Stimulated activated CD8-positive, alpha-beta memory T cell treated with anti-CD3 and anti-CD28 coated beads, Interleukin-4, amount 100 ng/mL, for 1 hour (primary cell): ENCODE measurements at places on chromosomes 5 and 9.

- DNase-seq: no peak
Observed at GRCh38 chr9:129880654-129881546, 45.6 kb downstream of the USP20 start.

GRCh38 chr9:84330246-84330645 is 10.3 kb downstream of the SLC28A3 start:
- no peak for DNase-seq

DNA sequence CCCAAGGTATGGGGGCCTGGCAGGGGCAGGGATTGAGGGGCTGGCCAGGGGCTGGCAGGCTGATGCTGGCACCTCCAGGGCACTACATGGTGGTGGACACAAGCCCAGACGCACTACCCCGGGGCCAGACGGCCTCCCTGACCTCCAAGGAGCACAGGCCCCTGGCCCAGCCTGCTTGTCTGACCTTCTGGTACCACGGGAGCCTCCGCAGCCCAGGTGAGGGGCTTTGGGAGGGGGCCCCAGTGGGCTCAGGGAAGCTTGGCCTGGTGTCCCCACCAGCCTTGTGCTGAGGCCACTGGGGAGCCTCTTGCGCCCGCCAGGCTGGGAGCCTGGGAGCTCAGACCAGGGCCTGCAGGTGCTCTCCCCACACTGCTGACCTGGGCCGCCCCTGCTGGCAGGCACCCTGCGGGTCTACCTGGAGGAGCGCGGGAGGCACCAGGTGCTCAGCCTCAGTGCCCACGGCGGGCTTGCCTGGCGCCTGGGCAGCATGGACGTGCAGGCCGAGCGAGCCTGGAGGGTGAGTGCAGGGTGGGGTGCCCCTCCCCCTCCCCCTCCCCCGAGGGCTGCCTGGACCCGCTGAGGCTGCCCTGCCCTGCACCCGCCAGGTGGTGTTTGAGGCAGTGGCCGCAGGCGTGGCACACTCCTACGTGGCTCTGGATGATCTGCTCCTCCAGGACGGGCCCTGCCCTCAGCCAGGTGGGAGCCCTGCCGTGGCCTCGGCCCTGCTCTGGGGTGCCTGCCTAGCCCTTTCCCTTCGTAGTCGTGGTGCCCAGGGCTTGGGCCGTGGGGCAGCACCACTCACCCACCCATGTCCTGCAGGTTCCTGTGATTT is 5.7 kb downstream of the MAMDC4 start:
- DNase-seq: no peak

- no peak for DNase-seq
Observed at GRCh38 chr5:158942217-158942616, 157.5 kb downstream of the EBF1 start.

- no peak for DNase-seq
Observed at GRCh38 chr5:2158109-2158508, 275.4 kb upstream of the IRX4 start.

DNA sequence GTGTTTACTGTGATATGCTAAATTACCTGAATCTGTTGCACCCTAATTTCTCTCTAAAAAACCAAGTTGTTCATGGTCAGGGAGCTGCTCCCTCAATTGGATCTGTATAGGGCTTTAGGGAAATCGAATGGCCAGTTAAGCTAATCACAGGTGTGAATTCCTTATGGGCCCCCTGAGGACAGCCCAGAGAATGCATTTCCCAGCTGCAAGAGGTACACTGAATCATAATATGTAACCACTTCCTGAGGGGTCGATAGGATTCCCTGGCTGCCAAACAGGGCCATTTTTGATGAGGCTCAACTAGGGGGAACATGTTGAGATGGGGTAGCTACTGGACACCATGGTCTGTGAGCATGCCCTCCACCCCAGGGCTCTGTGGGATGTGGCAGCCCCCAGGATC is 478.6 kb downstream of the CCDC171 start:
- DNase-seq: no peak

DNA sequence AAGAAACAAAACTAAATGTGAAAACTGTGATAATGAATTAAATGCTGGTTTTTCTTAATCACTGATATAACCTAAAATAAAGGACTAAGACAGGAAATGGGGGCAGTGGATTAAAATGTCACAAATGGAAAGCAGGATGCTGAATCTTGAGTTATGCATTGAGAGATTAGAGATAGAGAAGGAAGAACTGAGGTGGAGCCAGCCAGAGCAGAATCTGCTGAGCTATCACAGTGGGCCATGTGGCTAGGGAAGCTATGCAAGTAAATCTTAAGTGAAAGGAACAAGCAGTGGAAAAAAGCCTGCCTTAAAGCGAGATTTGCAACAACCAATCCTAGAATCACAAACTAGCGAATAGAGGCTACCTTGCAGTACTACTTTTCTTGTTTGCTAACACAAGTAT is 188.5 kb upstream of the RASA1 start:
- DNase-seq: no peak

GRCh38 chr9:109264877-109265587 is 55.8 kb downstream of the EPB41L4B start:
- no peak for DNase-seq

GRCh38 chr9:92308893-92309292 is 15.4 kb upstream of the IARS1 start:
- no peak for DNase-seq

GRCh38 chr5:93583439-93583767 is 381 bp downstream of the NR2F1 start:
- no peak for DNase-seq

DNA sequence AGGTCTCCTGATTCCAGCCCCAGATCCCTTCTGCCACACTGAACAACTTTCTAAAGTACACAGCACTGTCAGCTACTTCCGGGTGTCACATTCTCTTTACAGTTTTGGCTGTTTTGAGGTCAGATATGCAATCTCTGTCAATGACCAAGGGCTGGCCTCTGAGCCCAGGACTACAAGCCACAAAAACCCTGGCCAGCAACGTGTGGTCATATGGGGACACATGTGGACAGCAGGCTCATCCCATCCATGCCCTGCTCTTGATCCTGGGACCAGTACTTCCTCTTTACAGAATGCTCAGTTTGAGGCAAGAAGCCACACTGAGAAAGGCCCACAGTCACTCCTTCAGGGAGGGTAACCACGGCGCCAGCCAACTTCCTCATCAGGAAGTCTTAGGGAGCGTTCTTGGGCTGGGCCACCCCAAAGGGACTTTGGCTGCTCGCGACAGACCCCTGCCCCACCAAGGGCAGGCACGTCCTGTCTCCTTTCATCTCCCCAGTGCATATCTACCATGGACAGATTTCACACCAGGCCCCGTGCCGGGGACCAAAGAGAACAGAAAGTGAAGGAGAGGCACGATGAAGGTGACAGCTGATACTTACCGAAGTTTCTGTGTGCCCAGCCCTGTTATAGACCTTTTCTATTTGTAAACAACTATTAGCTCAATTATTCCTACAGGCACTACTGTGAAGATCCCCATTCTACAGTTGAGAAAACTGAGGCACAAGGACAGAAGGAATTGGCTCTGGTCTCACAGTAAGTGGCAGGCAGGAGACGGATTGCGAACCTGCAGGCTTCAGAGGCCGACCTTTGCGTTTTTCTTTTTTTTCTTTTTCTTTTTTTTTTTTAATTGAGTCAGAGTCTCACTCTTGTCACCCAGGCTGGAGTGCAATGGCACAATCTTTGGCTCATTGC is 37.3 kb downstream of the STK10 start:
- DNase-seq: no peak

- DNase-seq: no peak
Observed at GRCh38 chr9:97759581-97760288, 62.6 kb upstream of the XPA start.

DNA sequence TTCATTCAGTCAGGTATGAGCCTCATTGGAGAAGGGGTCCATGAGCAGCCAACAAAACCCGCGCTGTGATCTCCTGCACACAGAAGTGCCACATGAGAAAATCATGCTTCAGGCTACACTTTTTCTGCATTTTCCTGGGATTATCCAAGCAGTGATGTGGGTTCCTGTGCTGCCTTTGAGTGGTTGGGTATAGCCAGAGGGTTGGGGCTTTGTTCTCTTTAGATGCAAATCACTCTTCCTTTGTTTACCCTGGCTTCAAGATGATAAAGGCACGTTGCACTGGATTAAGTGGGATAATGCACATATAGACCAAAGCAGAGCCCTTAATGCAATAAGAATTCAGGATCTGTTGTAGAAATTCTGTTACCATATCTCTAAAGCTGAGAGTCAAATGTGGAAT is 18.7 kb downstream of the ECM2 start:
- no peak for DNase-seq

- DNase-seq: no peak
Observed at GRCh38 chr5:158464383-158464782, 605.4 kb upstream of the CLINT1 start.

DNA sequence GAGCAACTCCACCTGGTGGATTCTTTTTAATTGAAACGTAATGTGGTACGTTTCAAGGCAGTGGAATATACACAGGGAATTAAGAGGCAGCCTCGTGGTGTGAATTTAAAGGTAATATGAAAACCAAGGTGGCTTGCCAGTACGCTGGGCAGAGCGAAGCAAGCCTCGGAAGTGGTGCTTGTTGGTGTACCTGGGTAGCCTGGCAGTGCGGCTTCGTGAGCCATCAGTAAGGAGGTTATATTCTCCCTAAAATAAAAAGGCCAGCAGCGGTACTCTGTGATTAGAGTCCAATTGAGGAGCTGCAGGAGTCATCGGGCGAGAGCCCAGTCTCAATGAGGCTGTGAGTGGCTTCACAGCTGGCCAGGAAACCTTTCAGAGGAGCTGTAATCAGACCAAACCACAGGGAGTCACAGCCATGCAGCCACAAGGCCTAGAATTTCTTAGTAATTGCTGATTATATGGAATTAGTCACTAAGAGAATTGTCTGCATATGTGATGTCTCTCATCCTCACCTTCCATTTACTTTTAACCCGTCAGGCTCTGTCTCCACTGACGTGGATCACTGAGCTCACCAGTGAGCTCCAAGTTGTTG is 57.7 kb downstream of the DCP2 start:
- no peak for DNase-seq

DNA sequence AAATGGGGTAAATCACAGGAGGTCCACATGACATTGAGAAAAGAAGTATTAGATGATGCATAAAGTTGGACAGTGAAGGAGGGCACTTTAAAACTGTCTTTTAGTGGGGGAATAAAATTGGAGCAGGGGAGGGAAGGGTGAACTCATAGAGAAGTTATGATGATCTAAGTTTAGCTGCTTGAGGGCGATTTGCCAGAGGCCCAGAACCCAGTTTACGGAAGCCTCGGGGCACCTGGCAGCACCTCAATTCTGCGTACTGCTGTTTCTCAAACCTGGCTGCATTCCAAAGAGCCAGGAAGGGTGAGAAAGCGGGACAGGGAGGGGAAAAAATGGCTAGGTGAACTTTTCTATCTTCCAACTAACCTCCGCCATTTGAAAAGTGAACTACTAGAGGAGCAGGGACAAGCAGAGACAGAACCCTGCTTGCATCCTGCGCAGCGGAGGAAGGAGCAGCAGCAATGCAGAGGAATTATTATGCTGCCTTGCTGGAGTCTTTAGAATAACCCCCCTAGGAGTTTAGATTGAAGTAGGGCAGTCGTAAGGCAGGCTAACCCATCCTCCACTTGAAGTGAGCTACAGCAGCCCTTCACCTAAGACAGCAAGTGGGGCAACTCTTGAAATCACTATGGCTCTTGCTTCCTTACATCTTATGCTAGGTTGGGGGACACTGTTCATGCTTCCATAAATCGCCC is 316.8 kb downstream of the BRINP1 start:
- DNase-seq: no peak

DNA sequence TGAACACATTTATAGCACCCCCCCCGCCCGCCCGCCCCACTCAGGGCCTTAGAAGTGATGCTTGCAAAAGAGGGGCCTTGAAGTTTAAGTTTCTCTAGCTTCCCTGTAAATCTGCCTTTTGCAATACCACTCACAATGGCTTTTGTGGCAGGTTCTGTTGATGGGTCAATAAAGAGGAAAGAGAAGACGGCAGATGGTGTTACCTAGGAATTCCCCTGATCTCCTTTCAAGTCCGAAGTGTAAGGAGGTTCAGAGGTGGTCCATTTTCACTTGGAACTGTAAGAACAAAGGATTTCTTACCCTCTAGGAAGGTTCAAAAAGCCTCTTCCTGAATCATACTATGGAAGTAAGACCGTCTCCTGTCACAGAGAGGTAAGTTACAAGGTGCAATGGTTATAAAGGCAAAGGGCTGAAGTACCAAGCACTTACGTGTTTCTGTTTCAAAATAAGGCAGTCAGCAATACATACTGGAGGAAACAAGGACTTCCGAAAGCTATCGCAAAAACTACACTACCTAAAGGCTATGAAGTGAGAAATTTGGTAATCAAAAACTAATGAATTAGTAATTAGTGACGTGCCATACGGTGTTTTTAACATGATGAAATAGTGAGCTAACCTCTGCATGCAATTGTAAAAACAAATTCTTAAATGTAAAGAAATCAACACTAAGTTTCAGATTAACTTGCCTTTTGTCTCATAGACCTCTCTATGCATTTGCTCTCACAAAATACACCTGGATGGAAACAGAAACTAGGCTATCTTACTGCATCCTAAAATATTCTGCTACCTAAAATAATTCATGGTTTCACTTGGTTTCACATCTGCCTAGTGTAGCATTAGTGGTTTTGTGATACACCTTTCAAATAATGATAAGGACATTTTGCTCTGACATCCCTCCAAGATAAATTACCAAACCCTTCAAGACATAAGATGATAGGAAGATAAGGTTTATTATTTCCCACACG is 589.4 kb upstream of the FAM174A start:
- DNase-seq: no peak

GRCh38 chr5:139481122-139481533 is 1.4 kb downstream of the STING1 start:
- no peak for DNase-seq

- no peak for DNase-seq
Observed at GRCh38 chr5:178762391-178762790, 31.9 kb upstream of the ZNF354A start.
